Stimulated activated CD4-positive, alpha-beta T cell treated with anti-CD3 and anti-CD28 coated beads, Interleukin-4, amount 100 ng/mL, for 24 hours (primary cell): ENCODE measurements at places on chromosomes 5 and 9.

GRCh38 chr5:32600054-32600622 lies 14.8 kb downstream of the SUB1 start:
- DNase-seq, result no peak

DNA sequence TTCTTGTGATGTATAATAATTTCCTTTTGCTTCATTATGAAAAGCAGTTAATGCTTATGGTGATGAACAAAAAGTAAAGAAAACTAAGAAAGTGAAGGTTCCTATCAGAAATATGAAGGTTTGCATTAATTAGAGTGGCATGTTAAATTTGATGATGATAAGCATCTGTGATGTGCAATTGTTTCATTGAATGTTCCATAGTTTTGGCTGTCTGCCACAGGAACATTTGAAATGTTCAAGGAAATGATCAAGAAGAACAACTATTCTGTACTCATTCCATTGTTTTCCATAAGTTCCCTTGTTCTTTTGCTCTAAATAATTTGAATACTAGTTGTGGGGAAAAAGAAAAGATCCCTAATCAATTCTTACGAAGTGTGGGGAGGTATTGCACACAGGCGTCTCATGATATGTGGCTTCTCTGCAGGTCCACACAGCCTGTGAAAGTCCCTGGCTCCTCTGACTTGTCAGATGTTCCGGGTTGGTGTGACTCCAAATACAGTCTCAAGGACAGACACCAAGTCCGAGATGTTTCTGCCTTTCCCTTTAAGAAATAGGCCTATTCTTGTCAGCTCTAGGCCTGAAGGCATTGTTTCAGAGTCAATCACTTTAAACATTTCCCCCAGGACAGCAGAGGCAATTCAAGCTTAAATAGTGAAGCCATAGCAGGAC lies 152.6 kb upstream of the MAST4 start:
- no peak for DNase-seq

- DNase-seq, result no peak
These were observed at the start of gene TAF1L for GRCh38 chr9:32635362-32635761. TSS of gene TAF1L (minus strand) at chr9:32635669. CDS start at chr9:32635579, 90 bp downstream.

GRCh38 chr5:157915638-157916037 lies 56.7 kb upstream of the CLINT1 start:
- no peak for DNase-seq

DNA sequence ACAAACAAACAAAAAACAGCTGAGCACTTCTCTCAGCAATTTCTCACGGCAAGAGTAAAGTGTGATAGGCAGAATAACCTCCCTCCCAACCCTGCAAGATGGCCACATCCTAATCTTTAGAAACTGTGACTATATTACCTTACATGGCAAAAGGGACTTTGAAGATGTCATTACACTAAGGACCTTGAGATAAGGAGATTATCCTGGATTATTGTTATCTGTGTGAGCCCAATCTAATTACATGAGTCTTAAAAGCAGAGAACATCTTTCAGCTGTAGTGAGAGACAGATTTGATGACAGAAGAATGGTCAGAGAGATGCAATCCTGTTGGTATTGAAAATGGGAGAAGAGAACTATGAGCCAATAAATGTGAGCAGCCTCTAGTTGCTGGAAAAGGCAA lies 347.9 kb downstream of the CDH9 start:
- no peak for DNase-seq

GRCh38 chr5:135878156-135878620 lies 17.5 kb downstream of the IL9 start:
- no peak for DNase-seq

GRCh38 chr5:36724467-36725332 lies 118.3 kb downstream of the SLC1A3 start:
- peak; percentile 25 for DNase-seq

DNA sequence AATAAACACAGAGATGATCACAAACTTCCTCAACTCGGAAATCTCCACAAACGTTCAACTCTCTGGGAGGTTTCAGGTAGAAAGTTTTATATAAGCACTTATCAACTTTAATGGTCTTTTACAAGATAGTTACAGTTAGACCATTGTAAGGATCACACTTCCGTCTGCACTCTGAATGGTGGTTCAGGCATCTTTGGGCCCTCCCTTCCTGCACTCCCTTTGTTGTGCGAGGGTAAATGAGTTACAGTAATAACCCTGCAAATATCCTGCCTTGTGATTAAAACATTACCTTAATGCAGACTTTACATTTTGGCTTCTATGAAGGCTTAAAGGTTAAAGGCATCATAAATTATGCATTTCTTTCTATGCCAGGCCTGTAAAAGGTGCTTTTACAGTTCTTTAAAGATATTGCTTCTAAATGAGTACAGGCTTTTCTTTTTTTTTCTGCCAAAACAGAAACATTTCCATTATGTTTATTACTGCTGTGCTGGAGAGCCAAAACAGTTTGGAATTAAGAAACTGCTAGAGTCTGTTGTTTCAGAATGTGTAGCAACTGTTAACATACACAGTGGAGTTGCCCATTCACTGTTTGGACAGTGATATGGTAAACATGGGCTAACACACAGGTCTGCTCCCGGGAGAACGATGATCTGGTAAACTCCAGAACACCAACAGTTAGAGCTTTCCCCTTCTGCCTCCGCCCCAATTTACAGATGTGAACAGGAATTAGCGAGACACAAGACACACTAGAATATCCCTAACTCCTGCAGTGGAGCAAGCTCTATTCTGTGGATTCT lies 1.1 kb downstream of the PRUNE2 start:
- no peak for DNase-seq

GRCh38 chr5:139689631-139690063 lies 41.5 kb downstream of the CXXC5 start:
- no peak for DNase-seq

DNA sequence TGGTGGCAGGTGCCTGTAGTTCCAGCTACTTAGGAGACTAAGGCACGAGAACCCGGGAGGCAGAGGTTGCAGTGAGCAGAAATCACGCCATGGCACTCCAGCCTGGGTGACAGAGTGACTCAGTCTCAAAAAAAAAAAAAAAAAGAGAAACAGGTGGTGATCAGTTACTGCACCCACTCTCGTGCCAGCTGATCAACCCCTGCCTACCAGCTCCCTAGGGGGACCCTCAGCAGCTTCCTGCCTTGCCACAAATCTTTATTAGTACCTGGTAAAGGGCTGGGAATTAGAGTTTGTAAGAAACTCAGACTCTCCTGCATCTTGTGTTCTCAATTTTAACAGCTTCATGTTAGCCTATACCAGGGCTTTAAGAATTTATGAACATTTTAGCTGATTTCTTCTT lies 914.9 kb downstream of the EFNA5 start:
- no peak for DNase-seq

- no peak for DNase-seq
These were observed 48.8 kb upstream of the COL5A1 start for GRCh38 chr9:134592819-134593200.

DNA sequence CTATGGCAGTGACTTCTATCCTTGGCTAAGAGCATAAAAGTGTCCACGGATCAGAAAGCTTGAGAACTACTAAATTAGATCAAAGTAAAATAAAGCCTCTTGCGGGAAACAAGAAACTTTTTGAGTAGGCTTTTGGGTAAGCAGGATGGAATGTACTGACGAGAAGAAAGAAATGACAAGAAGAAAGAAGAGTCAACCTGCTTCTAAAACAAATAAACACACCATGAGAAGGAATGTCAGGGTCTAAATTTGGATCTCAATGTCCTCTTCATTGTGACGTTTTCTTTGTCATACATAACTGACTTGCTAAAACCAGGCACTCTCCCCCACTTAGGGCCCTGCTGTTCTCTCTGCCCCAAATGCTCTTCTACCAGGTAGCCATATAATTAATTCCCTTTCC lies 290.1 kb upstream of the PTGER4 start:
- DNase-seq, result no peak

DNA sequence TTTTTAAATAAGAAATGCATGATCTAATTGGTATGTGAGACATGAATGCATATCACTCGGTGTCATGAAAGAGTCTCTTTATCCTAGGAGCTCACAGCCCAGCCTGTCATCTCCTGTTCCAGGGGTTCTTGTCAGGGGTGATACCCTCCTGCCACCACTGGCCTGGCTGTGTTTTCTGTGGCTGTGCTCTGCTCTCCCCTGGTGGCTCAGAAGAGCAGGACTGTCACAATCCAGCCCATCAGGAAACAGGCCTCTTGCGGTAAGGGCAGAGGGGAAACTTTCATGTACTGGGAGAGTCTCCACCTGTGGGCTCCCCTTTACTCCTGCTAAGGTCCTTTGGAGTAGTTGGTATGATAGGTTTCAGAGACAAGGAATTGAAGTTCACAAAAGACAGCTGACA lies 240.2 kb upstream of the GLRA1 start:
- DNase-seq, result no peak

DNA sequence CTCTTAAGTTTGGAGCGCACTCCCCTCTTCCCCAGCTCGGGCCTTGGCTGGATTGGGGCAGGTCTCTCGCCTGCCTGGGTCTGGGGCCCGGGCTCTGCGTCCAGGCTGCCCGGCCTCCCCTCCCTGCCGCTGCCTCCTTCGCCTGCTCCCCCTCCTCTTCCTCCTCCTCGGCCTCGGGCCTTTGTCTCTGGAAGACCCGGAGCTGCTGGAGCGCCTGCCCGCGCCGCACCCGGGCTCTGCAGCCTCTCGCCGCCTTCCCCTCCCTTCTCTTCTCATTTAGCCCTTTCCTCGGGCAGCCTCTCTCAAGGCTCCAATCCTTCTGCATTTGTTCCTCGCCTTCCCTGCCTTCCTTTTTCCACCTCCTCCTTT lies 218.5 kb downstream of the C9orf50 start:
- no peak for DNase-seq

- no peak for DNase-seq
These were observed 62.4 kb downstream of the ERGIC1 start for GRCh38 chr5:172896465-172896864.

DNA sequence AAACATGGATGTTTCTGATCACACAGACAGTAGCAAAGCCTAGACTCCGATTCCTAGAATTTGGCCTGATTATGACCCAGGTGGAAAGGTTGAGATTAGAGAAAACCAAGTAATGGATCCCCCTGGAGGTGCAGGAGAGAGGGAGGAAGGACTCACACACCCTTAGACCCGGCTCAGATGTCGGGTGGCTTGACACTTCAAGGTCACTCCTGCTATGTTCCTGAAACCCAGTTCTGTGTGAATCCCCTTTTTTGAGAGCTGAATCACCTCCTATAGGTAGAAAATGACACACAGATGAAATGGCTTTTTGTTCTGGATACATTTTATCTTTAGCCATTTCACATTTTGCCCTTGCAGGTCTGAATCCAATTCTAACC lies 192.8 kb downstream of the ARRDC3 start:
- DNase-seq, result no peak

GRCh38 chr9:125003332-125003731 lies 62.4 kb upstream of the GOLGA1 start:
- no peak for DNase-seq

DNA sequence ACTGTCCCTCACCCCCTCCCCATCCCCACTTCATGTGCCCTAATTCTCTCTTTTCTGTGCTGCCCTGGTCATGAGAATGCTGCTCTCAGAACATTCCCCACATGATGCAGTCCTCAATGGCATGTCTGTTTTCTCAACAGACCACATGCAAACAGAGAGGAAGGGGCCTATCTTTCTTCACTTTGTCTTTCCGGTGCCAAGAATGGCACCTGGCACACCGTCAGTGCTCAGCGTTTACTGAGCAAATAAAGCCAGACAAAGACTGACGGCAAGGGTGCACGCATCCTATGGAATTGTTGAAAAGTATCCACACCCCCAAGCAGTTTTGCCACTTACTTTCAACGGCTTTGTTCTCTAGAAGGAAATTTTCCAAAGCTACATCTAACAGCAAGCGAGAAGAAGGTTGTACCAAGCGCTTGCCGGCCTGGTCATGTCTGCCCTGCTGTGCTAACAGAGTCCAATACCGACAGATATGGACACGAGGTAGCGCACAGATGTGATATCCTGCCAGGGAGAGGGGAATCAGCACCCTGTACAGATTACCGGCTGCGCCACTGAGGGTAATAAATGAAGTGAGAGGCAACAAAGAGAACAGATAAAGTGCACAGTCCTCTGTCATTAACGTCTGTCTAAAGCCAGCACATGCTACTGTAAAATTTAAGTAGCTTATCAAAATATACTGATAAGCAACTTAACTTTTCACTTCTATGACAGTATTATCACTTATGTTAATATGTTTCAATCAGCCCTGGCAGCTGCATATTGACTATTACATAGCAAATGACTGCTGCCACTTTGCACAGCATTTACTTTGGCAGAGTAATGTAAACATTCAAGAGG lies 251.7 kb downstream of the DENND1A start:
- no peak for DNase-seq

- DNase-seq, result peak; percentile 4
These were observed 211.8 kb upstream of the C9orf72 start for GRCh38 chr9:27784847-27785713.

DNA sequence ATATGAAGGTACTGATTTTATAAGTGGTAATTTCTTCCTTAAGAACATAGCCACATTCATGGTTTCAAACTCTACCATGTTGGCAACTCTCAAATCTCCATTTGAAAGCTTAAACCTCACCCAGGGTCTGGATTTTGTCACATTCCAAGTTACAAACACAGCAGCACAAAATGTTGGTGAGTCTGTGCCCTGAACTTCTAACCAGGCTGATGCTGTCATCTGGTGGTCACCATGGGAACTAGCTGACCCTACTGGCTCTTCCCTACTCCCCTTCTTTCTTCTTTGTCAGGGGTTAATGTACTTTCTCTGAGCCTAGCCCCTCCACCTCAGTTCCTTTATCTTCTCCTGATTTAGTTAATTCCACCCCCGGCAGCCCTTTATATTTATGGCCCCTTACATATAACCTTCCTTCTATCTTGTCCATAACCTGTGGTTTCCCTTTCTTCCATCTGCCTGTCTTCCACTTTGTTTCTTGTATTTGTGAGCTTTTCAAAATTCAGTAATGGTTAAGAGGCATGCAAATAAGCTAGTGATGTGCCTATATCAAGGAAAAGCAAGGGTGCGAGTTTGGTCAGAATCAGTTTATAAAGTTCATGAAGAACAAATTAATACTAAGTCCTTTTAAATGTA lies 35.9 kb downstream of the TGFBR1 start:
- peak; percentile 47 for DNase-seq

GRCh38 chr5:124823380-124823779 lies 76.9 kb upstream of the ZNF608 start:
- no peak for DNase-seq

GRCh38 chr5:143536364-143536763 lies 132.9 kb upstream of the NR3C1 start:
- DNase-seq, result no peak

DNA sequence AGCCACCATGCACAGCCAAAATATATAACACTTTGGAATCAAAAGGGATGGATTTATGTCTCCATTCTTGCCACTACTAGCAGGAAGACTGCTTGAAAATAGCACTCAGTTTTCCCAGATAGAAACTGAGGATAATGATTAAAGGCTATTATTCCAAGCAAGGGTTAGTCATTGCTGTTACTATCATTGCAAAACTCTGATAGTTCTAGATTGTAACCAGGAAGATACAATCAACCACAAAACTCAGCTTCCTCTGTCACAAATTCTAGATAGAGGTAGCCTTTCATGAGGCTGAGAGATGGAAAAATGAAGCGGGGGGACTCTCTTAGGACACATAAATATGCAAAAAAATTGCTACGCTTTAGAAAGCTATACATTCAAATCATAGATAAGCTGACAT lies 3.1 kb downstream of the ANXA1 start:
- DNase-seq, result no peak
